CD4-positive, alpha-beta T cell treated with Interleukin-4 for 1 hour (primary cell): ENCODE measurements at places on chromosomes 7 and 10.

DNA sequence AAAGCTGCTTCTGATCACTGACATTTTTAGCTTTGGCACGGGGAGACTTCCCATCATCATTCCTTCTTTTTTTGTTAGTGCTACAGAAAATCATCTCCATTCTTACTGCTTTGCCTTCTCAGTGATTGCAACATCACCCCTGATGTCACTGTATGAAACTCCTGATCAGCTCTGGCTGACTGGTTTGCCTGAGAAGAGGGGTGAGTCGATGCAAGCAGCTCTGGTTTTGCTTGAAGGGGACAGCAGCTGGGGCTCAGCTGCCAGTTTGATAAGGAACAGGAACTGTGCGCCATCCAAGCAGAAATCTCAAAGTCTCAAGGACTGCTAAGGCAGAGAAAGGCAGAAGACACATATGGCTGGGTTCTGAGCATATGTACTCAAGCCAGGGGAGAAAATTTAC, 808.5 kb upstream of the CELF2 start:
- DNase-seq: no peak

- no peak for DNase-seq
Measured at GRCh38 chr10:46091080-46091827, 45.2 kb upstream of the MSMB start.

DNA sequence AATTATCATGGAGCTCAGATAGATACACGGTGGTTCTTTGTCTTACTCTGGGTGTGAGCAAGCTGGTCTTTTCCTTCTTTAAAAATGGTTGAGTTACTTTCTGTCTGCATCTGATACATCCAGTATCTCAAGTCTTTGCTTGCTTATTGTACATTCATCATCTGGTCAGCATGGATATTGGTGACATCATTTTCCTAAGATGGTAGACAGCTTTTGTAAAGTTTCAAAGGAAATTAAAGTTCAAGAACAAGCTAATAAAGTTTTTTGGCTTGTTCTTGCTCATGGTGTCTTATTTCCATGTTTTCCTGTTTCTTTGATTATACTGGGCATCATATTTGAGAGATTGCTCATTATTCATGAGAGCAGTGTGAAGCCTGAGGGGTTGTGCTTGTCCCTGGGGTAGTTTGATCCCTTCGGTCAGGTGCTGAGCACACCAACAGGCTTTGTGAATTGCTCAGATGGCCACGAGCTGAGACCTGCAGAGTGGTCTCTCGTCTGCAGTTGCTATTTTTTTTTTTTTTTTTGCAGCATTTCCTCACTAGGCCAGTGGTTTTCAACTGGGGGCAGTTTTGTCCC, 38.5 kb downstream of the MGMT start:
- no peak for DNase-seq

DNA sequence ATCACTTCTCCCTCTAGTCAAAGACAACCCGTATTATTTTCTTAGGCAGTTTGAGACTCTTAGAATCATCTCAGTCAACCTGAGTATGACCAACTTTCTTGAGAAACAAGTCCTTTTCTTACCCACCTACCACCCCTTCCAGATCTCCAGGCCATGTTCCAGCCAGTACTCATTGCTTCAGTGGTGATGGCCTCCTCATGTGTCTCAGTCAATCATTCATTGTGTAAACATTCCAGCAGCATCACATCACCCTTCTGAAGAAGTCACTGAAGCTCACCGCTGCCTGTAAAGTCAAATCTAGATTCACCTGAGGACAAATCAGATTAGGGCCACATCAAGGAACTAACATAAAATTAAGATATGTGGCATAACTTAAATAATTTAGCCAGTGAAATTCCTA, 467.2 kb upstream of the NRP1 start:
- no peak for DNase-seq

DNA sequence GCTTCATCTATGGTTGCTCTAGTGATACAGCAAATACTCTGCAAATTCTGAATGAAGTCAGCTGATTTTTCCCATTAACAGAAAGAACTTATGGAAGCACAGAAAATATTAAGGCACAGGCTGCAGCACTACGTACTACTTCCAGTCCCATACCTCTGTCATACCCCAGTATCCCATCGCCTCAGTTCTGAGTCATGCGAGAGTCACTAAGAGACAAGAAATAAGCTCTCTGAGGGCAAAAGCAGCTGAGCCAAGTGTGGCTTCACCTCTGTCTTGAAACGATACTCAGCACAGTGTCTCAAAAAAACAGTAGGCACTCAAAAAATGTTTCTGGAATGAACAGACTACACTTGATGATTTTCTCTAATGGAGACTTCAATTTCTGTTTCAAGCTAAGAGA, 48.2 kb downstream of the EZH2 start:
- DNase-seq: no peak

DNA sequence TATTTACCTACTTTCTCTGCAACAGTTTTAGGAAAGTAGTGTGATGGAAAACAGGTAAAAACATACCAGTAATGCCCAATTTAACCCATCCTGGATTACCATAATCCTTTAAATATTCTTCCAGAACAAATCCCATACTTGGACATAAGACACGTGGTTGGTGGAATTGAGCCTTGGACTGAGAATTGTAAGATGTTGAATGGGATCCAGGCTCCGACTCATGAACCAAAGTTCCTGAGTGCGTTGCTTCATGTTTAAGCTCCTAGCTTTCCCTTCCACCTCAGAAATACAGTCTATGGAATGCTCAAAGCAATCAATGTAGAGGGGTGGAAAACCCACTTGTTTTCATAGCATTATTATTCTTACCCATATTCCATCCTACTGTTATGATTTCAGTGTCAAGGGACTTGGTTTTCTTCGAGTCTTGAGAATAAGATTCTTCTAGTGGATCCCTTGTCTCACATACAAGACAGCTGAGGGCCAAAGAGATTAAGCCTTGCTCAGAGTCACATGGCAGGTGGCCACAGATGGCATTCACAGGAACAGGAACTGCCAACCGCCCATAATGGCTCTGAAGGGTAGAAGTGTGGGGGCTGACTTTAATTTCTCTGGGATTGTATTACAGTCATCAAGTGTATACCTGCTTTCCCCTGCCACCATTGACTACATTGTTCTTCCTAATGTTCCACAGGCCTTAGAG, 171.2 kb downstream of the GFRA1 start:
- DNase-seq: no peak

GRCh38 chr10:44862006-44862751, 49.0 kb upstream of the TMEM72 start:
- no peak for DNase-seq

GRCh38 chr10:123639131-123639530, 27.0 kb upstream of the GPR26 start:
- DNase-seq: no peak

GRCh38 chr7:98165827-98166667, 45.2 kb upstream of the BHLHA15 start:
- peak; percentile 58 for DNase-seq

DNA sequence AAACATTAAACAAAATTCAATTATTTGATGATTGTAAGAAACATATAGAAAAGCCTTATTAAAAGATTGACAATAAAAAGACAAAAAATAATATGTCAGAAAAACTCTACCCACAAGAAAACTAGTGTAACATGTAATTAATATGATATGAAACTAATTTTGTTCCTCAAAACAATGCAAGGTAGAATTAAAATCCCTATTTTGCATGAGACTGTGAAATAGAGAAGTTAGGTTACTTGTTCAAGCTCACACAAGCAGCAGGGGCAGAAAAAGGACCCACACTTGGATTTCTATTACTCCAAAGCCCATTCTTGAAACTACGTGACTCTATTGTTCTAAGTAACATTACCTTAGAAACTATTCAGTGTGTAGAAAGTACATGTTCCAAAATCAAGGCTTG, 96.4 kb downstream of the KCNMA1 start:
- no peak for DNase-seq

GRCh38 chr10:63466144-63466935, 563 bp upstream of the JMJD1C start:
- peak; percentile 52 for DNase-seq

GRCh38 chr7:32164341-32164996, 94.3 kb upstream of the PDE1C start:
- DNase-seq: no peak

DNA sequence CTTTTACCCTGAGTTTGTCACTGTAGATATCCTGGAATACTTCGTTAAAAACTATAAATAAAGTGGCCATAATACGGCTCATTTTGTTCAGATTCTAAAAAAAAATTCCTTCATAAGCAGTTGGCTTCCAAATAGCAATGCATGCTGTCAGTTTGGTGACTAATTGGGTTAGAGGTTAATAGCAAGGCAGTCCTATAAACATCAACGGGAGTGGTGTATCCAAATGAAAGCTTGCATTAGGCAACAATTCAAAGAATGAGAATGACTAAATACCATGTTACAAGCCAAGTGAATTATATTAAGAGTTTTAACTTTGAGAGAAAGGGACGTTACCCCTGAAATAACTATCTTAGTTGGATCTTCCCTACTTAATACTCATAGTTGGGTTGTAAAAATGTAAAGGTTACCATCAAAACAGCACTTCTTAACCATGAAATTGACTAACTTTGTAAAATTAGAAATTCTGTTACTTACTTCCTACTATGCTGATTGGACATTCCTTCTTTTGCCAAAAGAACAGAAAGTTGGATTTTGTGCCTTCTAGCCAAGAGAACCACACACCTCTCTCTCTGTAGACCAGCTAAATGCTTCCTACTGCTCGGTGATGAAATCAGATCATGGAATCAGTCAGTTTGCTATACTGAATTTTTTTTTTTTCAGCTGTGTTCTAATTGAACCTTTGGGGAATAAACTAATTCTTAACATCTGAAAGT, 98.0 kb downstream of the KAT6B start:
- DNase-seq: no peak

DNA sequence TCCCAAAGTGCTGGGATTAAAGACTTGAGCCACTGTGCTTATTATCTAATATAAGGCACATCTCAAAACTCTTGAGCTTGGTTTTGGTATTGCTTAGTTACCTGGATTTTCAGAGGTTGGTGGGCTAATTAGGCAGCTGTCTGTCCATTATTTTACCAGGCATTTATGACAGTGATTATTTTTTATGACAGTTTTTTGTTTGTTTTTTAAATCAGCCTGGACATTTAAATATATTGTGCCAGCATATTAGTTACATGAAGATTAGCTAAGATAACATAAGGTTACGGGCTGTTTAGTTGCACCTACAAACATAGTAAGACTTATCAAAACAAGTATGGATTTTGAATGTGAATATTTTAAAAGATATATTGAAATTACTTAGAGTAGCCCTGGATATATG, 2.6 kb upstream of the ZRANB1 start:
- no peak for DNase-seq

- no peak for DNase-seq
Measured at GRCh38 chr10:83577421-83577820, 561.9 kb upstream of the GHITM start.

DNA sequence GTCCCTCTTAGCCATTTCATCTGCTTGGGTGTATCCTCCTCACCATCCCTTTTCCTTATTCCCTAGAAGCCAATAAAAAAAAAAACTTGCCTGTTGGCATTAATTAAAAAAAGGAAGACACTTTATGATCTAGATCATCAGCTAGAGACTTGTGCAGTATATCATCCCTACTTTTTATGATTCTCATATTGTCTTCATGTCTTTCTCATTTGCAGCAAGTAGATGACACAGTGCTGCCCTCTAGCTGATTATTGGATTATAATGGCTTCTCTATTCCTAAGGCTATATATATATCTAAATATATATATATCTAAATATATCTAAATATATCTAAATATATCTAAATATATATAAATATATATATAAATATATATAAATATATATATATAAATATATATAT, 272.4 kb upstream of the LRGUK start:
- DNase-seq: no peak

DNA sequence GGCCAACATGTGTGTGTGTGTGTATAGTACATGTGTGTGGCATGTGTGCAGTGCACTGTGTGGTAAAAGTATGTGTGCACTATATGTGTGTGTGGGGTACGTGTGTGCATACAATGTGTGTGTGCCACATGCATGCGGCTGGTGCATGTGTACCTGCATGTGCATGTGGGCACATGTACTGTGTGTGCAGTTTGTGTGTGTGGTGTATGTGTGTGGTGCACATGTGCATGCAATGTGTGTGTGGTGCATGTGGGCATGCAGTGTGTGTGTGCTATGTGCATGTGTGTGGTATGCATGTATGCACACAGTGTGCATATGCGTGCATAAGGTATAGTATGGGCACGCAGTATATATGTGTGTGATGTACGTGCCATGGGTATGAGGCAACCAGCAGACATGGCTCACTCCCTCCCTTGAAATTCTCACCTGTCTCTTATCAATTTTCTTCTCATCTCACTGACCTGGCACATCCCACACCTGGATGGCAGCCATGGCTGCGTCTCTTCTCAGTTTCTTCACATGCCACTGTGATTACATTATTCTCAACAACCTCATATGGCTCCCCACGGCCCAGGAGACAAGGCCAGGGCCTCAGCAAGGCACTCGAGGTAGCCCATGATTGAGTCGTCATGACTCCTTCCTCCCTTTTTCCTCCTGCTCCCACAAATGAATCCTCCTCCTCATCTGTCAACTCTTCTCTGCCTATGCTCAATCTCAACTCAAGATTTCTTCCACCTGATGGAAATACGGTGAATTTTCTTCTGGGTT, 57.0 kb downstream of the NUDCD3 start:
- no peak for DNase-seq

- no peak for DNase-seq
Measured at GRCh38 chr10:98125940-98126631, 8.4 kb upstream of the R3HCC1L start.

DNA sequence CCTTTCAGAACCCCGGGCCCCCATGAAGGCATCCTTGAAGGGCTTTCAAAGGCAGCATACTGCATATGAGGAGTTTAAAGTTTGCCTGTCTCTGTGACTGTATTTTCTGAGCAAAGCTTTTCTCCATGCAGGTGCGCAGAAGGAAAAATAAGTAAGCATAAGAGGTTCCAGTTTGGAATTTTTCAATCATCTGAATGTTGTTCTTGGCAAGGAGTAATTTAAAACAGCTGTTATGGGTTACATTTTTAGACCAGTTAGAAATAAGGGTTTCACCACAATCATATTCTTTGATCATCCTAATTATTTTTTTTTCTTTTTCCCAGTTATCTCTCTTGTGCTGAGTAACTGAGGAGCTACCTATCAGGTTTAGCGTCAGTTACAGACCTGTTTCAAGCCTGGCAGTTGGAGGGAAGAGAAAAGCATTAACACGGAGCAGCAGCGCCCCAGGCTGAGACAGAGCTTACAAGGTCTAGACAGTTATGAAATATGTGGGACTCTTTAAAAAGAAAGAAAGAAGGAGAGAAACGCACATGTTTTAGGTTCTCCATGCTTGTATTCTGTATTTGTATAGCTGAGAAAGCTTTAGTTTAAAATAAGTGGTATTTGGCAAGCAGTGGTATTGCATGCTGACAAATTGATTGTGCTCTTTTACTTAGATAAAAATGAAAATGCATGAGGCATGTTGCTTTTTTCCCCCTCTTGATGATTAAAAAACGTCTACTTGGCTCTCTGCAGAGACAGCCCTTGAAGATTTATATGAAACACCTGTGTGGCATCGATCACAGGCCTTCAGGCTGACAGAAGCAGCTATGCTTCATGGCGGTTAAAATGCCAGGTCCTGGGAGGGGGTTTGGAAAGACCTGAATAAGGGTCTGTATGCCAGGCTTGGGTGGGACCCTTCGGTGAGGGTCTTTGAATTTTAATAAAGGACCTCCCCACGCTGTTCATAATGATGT, 157.6 kb downstream of the GRK5 start:
- no peak for DNase-seq
